ENCODE measurements at places on chromosomes 7 and 10.

GRCh38 chr10:34721208-34721840 is 93.8 kb downstream of the PARD3 start:
- no peak for DNase-seq

- DNase-seq, result no peak
Observed at GRCh38 chr7:78225534-78225933, 427.0 kb downstream of the PHTF2 start.

GRCh38 chr7:55235115-55235514 is 130.0 kb upstream of the LANCL2 start:
- DNase-seq, result no peak

- DNase-seq, result no peak
Observed at GRCh38 chr10:49151025-49151445, 17.2 kb upstream of the FAM170B start.

- no peak for DNase-seq
Observed at GRCh38 chr7:152543799-152544198, 108.0 kb upstream of the KMT2C start.

- DNase-seq, result peak; percentile 21
Observed at GRCh38 chr7:143003393-143004051, 23.4 kb downstream of the OR9A2 start.

DNA sequence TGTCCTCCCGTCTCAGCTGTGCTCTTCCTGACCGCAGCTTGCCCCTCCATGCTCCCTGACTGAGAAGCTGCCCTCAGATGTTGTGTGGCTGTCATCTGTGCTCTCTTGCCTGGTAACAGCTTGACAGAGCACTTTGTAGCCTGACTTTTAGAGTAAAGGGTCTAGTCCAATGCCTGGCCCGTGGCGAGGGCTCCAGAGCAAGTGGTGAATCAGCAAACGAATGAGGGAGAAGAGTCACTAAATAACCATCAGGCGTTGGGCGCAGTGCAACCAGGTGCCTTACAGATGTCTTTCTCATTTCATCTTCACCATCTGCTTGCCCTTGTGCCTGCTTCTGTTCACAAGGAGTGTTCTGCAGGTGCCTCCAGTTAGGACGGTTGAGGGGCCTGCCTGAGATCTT is 45.6 kb downstream of the MKI67 start:
- DNase-seq, result no peak

GRCh38 chr7:140084972-140085371 is 22.2 kb upstream of the PARP12 start:
- no peak for DNase-seq

GRCh38 chr10:49158404-49158803 is 24.6 kb upstream of the FAM170B start:
- DNase-seq, result no peak

DNA sequence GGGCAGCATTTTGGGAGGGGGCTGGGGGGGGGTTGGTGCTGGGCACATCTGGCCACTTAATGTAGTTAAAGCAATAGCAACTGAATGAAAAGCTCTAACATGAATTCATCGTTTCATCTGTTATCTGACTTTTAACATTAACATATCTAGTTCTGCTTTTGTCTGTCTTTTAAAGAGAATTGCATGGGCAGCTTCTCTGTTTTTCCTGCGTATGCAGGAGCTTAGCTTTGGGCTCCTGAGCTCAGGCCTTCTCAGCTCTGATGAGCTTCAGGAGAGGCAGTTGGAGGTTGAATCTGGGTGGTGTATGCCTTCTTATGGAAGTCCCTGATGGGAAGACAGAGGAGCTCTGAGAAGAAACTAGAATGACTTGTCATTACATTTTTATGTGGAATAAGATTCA is 58.4 kb downstream of the DNAJB6 start:
- DNase-seq, result no peak

GRCh38 chr10:24202181-24202570 is 6.8 kb upstream of the KIAA1217 start:
- no peak for DNase-seq

- no peak for DNase-seq
Observed at GRCh38 chr7:83301416-83301815, 138.7 kb upstream of the PCLO start.

GRCh38 chr7:9102846-9103245 is 669.4 kb downstream of the NXPH1 start:
- DNase-seq, result no peak

DNA sequence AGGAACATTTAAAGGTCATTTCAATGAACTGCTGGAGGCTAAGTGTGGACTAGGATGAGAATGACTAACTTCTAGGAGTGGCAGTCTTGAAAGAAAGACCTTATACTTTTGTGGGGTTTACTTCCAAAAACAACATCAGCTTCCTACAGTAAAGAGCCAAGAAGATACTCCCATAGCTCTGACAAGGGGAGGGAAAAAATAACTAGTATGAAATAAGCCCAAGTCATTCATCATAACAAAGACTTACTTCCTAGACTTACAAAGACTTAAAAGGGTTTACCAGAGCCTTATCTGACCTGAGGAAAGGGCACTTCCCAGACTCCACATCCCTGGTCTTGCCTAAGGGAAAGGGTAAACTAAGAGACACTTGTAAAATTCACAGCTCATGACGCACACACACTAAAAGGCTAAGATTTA is 31.7 kb downstream of the ARHGAP12 start:
- DNase-seq, result no peak

DNA sequence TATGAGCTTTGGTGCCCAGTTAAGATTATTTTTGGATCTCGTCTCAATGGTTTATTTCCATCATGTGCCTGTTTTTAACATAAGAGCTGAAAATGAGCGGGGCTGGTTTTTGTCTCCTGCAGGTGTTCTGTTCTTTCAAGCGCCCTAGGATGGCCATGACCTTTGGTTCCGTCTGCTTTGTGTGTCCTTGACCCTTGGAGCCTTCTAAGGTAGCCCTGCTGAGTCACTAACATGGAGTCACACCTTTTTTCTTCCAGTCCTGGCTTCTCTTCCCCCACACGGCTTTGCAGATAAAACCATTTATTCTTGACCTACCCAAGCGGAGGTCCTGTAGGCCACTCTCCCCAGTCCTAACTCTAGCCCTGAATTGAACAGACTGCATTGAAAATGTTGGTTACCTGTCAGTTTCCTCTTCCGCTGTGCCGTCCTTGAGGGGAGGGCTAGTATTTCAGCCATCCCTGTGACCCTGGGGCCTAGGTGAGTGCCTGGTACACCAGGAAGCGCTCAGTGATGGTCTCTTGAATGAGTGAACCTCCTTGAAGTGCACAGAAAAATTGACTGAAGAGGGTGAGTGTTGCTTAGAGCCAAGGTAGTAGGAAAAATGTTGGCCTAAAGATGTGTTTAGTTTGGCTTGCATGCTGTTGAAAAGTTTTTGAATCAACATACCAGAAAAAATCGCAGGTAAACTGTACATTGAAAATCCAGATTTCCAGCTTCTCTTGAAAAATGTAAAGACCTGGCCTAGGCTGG is 48.0 kb downstream of the CAMK1D start:
- DNase-seq, result no peak

DNA sequence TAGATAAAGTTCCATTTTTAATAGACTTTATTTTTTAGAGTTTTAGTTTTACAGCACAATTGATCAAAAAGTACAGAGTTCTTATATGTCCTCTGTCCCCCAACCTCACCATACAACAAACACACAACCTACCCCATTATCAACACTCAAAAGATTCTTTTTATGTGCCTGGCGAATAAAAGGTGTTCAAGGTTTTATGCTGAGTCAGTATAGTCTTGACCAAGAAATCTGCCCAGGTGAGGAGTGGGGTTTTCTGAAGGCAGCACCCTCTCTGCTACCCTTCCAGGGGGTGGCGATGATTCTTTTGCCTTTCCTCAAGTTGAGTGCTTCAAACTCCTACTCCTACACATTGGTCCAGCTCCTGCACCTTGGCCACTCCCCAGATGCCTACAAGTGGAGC is 222.9 kb downstream of the GRM8 start:
- DNase-seq, result no peak

- no peak for DNase-seq
Observed at GRCh38 chr10:113235508-113235907, 285.5 kb downstream of the TCF7L2 start.

GRCh38 chr7:51732116-51732515 is 415.5 kb upstream of the COBL start:
- DNase-seq, result no peak

Measured in NCI-H1436 (cell line).